ENCODE measurements at places on chromosomes 5 and 9.

GRCh38 chr5:145543968-145544367 is 291.2 kb downstream of the PRELID2 start:
- no peak for DNase-seq

- no peak for DNase-seq
Observed at GRCh38 chr5:44911501-44911900, 102.8 kb downstream of the MRPS30 start.

DNA sequence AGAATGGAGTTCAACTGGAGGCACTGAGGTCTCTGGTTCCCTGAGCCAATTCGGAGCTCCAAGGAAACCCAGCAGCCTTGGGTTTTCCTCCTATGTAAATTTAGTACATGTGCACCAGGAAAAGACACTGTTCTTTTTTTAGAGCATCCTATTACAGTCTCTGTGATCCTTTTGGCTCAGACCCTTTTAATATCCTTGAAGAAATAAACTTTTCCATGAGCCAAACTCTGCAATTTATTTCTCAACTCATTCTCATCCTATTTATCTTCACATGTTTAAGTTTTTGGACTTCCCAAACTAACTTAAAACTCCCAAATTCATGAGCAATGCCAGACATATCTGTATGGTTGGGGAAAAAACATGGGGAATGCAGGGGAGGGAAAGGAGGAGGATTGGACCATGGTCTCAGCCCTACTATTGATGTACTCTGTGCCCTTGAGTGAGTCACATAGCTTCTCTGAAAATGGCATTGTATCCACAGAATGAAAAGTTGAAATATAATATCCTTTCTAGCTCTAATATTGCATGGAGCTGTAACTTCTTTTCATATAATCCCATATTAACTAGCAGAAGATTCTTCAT is 76.6 kb downstream of the PAPPA start:
- DNase-seq = no peak

- no peak for DNase-seq
Observed at GRCh38 chr9:122015170-122015821, 77.8 kb downstream of the TTLL11 start.

DNA sequence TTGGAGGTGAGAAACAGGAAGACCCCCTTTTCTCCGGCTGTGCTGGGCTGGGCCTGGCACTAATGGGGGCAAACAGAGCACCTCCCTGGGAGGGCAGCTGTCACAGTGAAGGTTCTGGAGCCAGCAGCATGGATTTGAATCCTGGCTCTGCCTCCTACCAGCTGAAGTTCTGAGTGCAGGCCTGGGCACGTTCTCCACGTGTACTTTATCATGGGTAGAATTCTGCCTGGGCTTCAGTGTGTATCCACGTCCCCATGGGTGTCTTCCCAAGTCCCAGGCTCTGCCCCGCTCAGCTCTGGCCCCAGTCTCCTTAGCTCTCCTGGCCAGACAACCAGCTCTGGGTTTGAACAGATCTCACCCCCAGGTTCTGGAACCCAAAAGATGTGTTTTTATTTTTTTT is 223.2 kb downstream of the PBX3 start:
- DNase-seq = no peak

DNA sequence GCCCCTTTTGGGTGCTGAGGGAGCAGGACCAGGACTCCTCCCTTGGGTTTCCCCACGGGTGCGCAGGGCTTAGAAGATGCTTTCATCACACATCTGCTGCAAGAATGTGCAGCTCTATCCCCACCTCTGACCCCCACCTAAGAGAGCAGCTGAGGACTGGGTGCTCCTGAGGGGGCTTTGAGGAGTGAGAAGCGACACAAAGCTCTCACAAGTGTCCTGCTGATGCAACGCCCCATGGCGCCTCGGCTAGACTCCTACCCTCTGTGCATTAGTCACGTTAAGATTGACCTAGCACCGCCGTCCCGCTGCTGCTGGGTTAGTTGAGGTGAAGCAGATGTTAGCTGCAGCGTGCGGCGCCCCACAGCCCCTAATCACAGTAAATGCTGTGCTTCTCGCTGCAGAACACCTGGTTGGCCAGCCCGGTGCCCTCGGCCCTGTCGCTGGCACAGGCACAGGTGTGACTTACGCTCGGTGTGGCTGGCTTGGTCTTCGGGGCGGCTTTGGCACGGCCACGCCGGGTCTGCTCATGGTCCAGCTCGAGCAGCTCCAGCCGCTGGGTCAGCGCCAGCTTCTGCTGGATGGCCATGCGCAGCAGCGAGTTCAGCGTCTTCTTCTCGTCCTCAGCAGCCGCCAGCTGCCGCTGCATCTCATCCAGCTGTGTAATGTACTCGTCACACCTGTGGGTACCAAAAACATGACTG is 45.0 kb upstream of the IPPK start:
- DNase-seq = no peak

GRCh38 chr9:136255896-136256890 is 10.6 kb upstream of the QSOX2 start:
- DNase-seq = no peak

- DNase-seq = peak; percentile 63
Observed at GRCh38 chr5:157761690-157762621, 18.4 kb downstream of the LSM11 start.

GRCh38 chr5:72109625-72110024 is 2.4 kb downstream of the MAP1B start:
- no peak for DNase-seq

- peak; percentile 69 for DNase-seq
Observed at GRCh38 chr5:128579093-128579492, 41.0 kb upstream of the FBN2 start.

DNA sequence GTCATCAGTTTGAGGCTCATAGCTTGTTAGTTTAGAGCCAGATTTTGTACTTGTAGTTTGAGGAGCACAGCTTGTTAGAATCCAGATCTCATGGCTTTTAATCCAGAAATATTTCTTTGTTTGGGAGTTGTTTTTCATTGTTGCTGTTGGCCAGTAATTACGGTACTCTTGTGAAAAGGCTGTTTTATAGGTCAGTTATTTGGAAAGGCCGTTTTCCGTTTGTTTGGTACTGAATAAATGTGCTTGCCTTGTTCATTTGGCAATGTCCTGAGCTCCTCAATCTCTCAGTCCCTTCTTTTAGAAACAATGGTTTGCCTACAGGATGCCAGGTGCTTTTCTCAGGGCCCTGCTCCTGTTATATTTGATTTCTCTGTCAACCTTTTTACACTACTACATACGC is 4.5 kb upstream of the MOB3B start:
- no peak for DNase-seq

GRCh38 chr9:17777465-17777864 is 198.6 kb downstream of the SH3GL2 start:
- no peak for DNase-seq

DNA sequence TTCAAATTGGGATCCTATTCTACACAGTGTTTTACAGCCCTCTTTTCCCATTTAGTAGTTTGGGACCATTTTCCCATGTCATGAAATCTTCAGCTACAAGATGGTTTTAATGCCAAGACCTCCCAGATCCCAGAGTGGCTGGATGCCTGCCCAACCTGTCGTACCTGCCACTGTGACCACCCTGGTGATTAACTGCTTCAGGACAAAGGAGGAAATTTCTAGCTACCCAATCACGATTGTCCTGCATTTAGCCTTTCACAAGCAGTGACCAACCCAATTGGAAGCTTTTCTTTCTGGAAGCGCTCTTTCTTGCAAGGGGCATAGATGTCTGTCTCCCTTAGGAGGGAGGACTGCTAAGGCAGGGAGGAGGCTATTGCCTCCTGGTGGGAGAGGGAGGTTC is 13.8 kb downstream of the IL9 start:
- DNase-seq = no peak

- no peak for DNase-seq
Observed at GRCh38 chr5:11962122-11962521, 57.9 kb upstream of the CTNND2 start.

DNA sequence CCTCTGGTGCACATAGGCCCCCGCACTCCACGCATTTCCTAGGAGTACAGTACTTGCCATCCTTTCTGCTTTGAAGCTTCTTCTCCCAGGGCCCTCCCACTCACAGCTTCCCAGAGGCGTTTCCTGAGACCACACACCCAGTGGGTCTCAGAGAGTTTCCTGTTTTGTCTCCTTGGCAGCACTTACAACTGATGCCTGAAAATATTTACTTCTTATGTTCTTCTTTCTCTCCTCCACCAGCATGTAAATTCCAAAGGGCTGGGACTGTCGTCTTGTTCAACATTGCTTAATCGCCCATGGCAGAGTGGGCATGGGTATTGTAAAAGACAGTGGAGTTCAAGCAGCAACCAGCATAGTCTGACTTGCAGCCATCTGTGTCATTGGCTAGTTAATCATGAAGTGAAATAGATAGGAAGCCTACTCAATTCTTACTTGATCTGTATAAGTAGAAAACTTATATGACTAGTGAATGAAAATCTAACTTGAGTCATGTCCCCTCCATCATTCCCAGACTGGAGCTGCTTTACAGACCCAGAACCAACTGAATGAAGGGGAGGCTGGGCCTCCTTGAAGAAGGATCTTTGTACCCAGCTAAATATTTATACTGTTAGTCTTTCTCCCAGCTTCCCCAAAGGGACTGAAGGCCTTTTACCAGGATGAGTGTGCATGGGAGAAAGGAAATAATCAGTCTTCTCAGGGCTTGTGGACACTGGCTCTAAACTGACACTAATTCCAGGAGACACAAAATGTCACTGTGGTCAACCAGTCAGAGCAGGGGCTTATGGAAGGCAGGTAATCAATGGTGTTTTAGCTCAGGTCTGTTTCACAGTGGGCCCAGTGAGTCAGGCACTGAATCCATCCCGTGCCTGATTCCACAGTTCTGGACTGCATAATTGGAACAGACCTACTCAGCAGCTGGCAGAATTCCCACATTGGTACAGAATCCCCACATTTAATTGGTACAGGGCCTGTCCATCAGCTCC is 116.4 kb downstream of the SV2C start:
- DNase-seq = no peak

DNA sequence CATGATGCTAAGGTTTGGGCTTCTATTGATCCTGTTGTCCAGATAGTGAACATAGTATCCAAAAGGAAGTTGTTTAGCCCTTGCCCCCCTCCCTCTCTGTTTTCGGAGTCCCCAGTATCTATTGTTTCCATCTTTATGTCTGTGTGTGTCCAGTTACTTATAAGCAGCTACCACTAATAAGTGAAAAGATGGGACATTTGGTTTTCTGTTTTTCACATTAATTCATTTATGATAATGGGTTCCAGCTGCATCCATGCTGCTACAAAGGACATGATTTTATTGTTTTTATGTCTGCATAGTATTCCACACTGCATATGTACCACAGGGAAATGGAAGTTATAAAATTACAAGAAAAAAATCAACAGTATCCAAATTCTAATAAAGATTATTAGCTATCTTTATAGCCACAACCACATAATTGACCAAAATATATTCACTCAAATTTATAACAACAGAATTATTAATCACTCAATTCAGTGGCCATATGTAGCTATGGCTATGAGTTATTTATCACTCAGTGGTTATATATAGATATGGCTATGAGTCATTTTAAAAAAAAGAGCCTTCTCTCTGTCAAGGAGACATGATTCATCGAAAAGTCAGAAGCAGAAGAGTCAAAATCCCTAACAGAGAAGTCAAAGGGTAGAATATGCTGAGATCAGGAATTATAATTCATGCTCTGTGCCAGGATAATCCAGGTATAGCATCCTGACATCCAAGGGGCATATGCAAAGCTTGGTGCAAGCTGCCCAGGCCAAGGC is 367.5 kb downstream of the DEPDC1B start:
- DNase-seq = peak; percentile 61

- no peak for DNase-seq
Observed at GRCh38 chr5:120358949-120359348, 105.2 kb upstream of the PRR16 start.

GRCh38 chr5:95715799-95716461 is 15.2 kb upstream of the RHOBTB3 start:
- DNase-seq = peak; percentile 95

DNA sequence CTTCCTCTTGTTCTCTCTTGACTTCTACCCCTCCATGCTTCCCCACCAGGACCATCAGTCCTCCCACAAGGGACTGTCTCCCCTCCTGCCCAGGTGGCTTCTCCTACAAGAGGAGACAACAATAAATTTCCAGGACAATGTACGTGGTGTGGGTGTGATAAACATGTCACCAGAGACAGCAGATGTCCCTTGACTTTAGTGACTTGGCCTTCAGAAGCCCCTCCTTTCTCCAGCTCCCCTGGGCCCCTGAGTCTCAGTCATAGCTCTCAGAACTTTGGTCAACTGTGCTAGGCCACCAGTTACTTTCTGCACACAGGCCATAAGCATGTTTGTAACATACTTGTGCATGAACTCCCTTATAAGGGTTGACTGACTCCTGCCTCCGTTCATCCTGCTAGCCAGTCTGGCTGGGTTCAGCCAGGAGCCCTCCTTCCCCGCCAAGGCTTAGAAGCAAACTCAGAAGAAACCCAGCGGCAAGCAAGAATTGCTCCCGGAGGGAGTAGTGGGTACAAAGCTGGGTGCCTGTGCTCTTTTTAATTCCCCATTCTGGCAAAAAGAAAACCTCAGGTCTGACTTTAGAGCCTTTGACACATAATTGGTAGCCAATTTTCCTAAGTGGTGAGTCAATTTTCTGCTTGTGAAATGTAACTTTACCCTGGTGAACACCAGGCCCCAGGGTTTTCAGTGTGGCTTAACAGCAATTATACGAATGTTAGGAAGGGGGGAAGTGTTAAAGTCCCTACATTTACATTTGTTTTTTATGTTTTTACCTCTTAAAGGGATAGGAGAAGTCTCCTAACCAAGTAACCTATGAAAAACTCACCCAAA is 49.2 kb downstream of the EBF1 start:
- peak; percentile 78 for DNase-seq

- DNase-seq = no peak
Observed at GRCh38 chr9:105676351-105676923, 14.2 kb downstream of the TAL2 start.

GRCh38 chr5:73663161-73663859 is 37.3 kb downstream of the ARHGEF28 start:
- DNase-seq = no peak

- DNase-seq = no peak
Observed at GRCh38 chr9:95499847-95500246, 16.9 kb downstream of the PTCH1 start.

DNA sequence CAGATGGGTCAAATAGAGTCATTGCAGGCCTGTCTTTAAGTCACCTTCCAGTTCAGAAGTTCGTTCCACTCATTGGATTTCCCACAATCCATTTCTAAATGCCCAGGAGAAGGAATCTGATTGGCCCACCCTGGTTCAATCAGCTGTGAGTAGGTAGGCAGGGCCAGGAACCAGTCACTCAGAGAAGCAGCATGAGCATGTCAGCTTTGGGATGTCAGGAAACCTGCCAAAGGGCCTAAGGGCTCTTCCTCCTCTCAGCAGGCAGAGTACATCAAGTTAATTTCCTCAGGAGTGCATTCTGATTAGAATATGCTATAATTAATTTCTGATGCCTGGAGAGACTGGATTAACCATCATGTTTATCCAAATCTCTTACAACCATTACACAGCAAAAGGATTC is 412.9 kb upstream of the CCNH start:
- no peak for DNase-seq

- no peak for DNase-seq
Observed at GRCh38 chr9:97830884-97831829, 21.9 kb upstream of the FOXE1 start.

DNA sequence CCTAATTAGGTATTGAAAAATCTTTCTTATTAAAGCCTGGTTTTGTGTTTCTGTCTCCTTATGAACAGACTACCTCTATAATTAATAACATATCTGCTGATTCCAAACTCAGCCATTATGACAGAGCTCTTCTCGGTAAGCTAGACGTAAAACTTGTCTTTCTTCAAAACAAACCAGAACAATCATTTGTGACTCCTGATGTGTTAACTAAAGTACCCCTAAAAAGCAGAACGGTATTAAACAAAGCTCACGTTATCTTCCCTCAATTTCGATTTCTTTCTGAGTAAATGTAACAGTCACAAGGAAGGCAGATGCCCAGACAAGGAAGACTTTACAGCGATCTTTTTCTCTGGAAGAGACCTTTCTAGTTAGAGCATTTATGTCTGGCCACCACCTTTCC is 1.8 kb downstream of the SEMA5A start:
- no peak for DNase-seq
